ENCODE measurements at places on chromosomes 7 and 10. TPM values are rescaled to one million over a fixed set of nuclear protein-coding genes. Genes with fewer than 3 reads are reported as not detected.

AASS gene
- total RNA-seq, result 36.7 TPM

- peaks cover 2% of the 10 kb centered on the region for H3K27me3 ChIP-seq
- H3K36me3 ChIP-seq, result no peaks in the 10 kb centered on the region
- peak overlapping the region; percentile 69 for H3K4me3 ChIP-seq
- peak; percentile 99 for DNase-seq
These were observed 48.7 kb upstream of the FXYD4 start for GRCh38 chr10:43322769-43323168.

DNA sequence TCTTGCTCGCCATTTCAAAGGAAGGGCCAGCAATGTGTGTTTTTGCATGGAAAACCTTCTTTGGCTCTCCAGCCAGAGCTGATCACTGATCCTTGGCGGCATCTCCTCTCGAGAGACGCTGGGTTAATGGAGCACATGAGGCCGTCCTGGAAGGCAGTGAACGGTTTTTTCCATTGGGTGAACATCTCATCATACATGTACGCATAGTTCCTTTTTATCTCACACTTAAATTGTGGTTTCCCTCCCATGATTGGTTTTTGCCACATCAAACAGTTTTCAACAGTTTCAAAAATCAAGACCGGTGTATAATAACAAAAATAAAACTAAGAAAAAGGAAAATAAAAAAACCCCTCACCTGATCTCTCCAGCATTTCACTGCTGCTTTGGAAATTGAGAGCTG is 276.4 kb downstream of the TCF7L2 start:
- no peak overlapping the region for H3K4me3 ChIP-seq
- H3K4me1 ChIP-seq, result no peaks in the 10 kb centered on the region
- no peak overlapping the region for H3K27ac ChIP-seq

VSTM2A gene
- total RNA-seq, result 0.12 TPM

DNA sequence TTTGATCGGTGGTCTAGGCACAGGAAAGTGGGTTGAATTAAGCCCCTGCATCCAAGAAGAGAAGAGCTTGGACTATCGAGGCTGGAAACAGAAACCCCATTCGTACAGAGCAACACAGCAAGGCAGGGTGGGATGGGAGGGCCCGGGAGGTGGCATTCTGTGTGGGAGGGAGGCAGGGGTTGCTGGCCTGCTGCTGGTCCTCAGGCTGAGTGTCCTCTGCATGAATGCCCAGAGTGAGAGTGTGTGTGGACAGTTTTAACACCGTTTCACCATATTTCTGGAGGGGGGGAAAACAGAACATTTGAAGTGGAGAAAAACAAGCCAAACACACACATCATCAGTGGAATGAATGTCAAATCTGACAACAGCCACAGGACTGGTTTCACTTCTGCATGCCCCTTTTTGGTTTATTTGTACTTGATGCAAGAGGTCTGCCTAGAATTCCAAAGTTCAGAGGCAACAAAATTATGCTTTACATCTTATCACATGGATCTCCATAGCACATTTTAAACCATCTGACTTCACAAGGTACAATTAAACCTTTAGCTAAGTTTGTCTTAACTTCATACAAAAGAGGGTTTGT is 11.1 kb upstream of the ENO4 start:
- H3K4me3 ChIP-seq, result no peak overlapping the region
- peak; percentile 63 for DNase-seq
- H3K36me3 ChIP-seq, result no peaks in the 10 kb centered on the region
- H3K4me1 ChIP-seq, result peaks cover 20% of the 10 kb centered on the region
- H3K27me3 ChIP-seq, result no peaks in the 10 kb centered on the region

DNA sequence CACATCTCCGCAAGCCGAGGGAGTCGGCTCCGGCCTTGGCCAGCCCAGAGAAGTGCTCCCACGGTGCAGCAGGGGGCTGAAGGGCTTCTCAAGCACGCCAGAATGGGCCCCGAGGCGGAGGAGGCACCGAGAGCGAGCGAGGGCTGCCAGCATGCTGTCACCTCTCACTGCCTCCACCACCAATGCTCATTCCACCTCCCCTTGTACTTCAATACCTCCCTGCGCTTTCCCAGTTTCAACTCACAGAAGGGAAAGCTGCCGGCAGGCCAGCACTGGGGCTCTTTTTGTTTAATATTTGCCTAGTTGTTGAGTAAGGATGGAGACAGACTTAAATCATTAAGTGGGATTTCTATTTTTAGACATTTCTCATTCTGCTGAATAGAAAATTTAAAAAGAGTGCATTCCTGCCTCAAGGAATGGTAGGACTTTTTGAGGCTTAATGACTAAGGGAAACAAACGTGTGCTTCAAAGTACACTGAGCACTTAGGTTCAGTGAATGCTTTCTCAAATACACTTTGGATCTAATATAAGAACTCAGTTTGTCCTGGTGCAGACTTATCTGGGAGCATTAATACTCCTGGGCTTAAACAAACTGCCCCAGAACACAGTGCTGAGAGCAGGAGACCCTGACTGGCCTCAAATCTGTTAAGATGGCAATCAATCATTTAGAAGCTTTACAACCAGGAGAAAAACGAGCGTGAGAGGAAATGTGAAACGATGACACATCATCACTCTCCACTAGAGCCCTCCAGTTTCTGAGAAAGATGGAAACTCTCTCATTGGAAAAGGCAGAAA is 131.2 kb downstream of the RALA start:
- no peaks in the 10 kb centered on the region for H3K27me3 ChIP-seq
- no peak overlapping the region for H3K4me3 ChIP-seq
- no peaks in the 10 kb centered on the region for H3K4me1 ChIP-seq
- H3K27ac ChIP-seq, result peak overlapping the region; percentile 27
- peak; percentile 72 for DNase-seq

GRCh38 chr10:93476756-93477155 is 5.4 kb downstream of the MYOF start:
- no peaks in the 10 kb centered on the region for H3K27me3 ChIP-seq
- DNase-seq, result no peak

MYL10 gene
- not detected for total RNA-seq

- DNase-seq, result no peak
- no peaks in the 10 kb centered on the region for H3K4me1 ChIP-seq
- H3K27ac ChIP-seq, result no peak overlapping the region
- no peaks in the 10 kb centered on the region for H3K36me3 ChIP-seq
These were observed 174.8 kb upstream of the AGR3 start for GRCh38 chr7:17056491-17057142.

Data from endodermal cell (in vitro differentiated cells).